NCI-H774 (cell line): ENCODE measurements at places on chromosomes 5 and 9.

DNA sequence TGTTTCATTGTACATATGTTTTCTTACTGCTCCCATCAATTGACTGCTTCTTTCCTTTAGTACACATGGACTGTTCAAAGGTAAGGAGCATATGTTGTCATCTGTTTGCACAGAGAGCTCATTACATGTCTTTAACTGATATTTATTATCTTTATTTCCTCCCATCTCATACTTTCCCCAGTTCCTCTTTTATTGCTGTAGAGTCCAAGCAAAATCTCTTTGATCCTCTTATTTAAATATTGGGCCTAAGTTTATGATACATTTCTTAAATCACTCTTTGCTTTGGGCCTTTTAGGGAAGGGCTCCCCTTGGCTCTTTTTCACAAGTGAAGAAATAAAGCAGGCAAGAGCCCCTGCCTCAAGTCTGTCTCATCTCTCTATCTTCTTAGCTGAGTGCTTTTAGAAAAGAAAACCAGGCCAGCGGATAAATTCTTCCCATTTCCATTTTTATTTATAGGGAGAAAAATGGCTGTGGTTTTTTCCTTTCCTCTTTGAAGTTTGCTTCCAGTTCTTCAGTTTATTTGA, 152.4 kb downstream of the DOCK2 start:
- DNase-seq: no peak

DNA sequence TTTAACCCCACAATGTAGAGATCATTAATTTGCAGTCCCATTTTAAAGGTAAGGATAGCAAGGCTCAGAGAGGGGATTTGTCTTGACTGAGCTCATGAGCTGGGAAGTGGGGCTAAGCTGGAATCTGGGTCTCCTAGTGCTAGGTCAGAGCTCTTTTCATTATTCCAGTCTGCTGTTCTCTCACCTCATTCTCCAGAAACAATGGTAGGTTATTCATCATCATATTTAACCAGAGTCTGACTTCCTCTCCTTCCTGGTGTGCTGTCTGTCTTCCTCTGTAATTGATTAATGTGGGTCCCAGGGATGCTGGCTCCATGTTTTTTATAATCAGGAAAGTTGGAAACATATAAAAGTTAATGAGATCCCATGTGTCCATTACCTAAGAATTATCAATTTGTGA, 20.6 kb downstream of the C9orf43 start:
- DNase-seq: no peak

- DNase-seq: no peak
Observed at GRCh38 chr5:149421834-149422233, 42.7 kb upstream of the IL17B start.

GRCh38 chr5:153629027-153629895, 138.8 kb downstream of the GRIA1 start:
- DNase-seq: no peak

- peak; percentile 13 for DNase-seq
Observed at GRCh38 chr5:67353500-67354450, 157.2 kb upstream of the CD180 start.

GRCh38 chr5:145118127-145118526, 717.0 kb downstream of the PRELID2 start:
- DNase-seq: no peak
